ENCODE measurements at places on chromosomes 4 and X. TPM values are rescaled to one million over a fixed set of nuclear protein-coding genes. Genes with fewer than 3 reads are reported as not detected.

The PDGFRA gene
- total RNA-seq: 127 TPM

The MAMLD1 gene
- total RNA-seq: 7.3 TPM

The TENM3 gene
- 58.5 TPM for total RNA-seq

The NALF2 gene
- total RNA-seq: not detected

The GRIA3 gene
- 1.9 TPM for total RNA-seq

The HOPX gene
- 0.94 TPM for total RNA-seq

The CT45A3 gene
- not detected for total RNA-seq

The TEC gene
- total RNA-seq: 6.2 TPM

The PAK3 gene
- 2.3 TPM for total RNA-seq

The MSX1 gene
- 12.1 TPM for total RNA-seq

The CENPVL2 gene
- total RNA-seq: not detected

The TREX2 gene
- 1.1 TPM for total RNA-seq

The SPIN4 gene
- total RNA-seq: 2.2 TPM

The GYG2 gene
- total RNA-seq: 122 TPM

The SYN1 gene
- not detected for total RNA-seq

The SYTL4 gene
- 19.9 TPM for total RNA-seq

The DMRTC1 gene
- not detected for total RNA-seq

The BST1 gene
- 14.5 TPM for total RNA-seq

All from subcutaneous adipose tissue (tissue), 4 donors.